ENCODE measurements at places on chromosomes 4 and X.

GRCh38 chr4:20456407-20456806 lies 204.7 kb downstream of the SLIT2 start:
- no peak for DNase-seq

DNA sequence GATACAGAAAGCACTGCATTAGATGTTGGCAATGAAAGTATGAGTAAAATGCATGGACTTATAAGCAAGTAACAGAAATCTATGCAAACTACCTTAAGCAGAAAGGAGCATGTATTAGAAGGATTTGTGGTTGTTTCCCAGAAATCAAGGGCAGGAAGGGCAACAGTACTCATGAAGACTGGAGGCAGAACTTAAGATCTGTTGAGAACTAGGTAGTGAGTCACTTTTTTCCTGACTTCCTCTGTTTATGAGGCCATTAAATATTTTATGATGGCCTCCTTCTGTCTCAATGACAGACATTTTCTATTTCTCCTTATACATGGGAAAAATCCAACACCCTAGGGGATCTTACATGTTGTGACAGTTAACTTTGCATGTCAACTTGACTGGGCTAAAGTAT lies 398.2 kb downstream of the MID1IP1 start:
- no peak for DNase-seq

DNA sequence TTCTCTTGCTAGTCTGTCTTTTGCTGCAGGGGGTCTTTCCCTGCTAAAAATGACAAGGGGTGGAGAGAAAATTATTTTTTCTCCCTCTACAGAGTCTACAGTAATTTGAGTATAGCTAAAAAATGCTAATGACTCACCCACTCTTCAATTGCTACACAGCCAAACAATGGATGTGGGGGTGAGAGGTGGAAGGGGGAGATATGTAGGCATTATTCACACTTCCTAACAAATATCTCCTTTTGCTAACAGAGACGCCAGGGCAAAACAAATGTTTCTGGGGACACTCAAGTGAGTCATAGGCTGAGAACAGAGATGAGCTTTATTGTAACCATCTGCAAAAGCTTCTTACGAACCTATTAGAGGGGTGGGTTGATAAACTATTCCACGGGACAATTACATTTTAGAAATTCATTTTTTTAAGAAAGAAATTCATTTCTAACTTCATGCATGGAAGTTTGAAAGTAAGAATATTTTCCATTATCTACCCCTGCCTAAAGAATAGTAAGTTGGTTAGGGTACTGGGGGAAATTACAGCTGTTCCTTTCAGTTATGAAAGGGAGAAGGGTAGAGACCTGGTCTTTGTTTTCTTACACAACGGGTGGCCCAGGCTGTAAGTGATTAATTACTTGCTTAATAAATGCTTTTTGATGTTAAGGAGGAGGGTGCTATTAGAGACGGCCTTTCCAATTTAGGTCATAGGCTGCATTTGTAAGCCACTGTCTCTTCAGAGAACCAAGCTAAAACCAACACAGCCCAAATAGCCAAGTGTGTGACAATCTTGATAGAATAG lies 12.8 kb downstream of the SCD5 start:
- DNase-seq = peak; percentile 14

GRCh38 chr4:127772769-127773671 lies 9.1 kb upstream of the HSPA4L start:
- DNase-seq = no peak

DNA sequence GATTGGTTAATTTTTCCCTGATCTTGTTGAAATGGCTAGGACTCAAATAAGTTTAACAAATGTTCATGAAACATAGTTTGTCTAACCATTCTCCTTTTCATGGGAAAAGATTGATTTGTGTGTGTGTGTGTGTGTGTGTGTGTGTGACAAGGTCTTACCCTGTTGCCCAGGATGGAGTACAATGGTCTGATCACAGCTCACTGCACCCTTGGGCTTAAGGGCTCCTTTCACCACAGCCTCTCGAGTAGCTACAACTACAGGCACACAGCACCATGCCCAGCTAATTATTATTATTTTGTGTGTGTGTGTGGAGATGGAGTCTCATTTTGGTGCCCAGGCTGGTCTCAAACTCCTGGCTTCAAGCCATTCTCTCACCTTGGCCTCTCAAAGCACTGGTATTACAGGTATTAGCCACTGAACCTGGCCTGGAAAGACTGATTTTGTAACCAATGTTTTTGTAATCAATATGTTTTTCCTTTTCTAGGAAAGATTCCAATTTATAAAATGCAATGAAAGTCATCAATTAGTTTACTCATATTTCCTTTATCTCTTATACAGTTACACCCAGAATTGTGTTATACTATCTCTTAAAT lies 139.3 kb downstream of the CPE start:
- no peak for DNase-seq

- no peak for DNase-seq
Observed at GRCh38 chr4:152352215-152352614, 183.7 kb downstream of the FBXW7 start.

DNA sequence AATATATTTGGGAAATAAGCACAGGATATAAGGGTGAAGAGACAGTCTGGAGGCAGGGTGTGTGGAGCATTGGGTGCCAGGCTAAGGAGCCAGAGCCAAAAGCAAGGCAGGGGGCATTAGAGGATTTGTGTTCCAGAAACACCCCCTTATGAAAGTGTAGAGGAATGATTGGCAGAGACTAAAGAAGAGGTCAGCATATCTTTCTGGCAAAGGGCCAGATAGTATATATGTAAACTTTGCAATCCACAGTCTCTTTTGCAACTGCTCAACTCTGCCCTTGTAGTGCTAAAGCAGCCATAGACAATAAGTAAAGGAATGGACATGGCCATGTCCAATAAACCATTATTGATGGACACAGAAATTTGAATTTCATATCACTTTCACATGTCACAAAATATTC lies 3.6 kb upstream of the SLC9A6 start:
- peak; percentile 33 for DNase-seq

DNA sequence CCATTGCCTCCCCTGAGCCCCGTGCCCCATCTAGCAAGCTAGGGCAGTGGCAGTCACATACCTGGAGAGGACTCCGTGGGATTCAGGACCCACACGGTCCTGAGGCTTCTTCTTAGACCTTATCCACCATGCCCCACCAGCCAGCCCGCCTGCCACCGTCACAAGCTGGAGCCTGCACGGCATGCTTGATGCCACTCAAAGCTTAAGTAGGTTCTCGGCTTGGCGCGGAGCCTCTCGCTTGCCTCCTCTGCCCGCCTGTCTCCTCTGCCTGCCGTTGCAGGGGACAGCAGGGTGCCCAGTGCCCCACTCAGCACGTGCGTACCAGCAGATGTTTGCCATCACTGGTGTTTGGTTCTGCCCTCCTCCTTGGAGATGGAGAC lies 14.1 kb downstream of the PSAPL1 start:
- DNase-seq = no peak

- peak; percentile 32 for DNase-seq
Observed at GRCh38 chr4:108619372-108620100, 840 bp upstream of the RPL34 start.

DNA sequence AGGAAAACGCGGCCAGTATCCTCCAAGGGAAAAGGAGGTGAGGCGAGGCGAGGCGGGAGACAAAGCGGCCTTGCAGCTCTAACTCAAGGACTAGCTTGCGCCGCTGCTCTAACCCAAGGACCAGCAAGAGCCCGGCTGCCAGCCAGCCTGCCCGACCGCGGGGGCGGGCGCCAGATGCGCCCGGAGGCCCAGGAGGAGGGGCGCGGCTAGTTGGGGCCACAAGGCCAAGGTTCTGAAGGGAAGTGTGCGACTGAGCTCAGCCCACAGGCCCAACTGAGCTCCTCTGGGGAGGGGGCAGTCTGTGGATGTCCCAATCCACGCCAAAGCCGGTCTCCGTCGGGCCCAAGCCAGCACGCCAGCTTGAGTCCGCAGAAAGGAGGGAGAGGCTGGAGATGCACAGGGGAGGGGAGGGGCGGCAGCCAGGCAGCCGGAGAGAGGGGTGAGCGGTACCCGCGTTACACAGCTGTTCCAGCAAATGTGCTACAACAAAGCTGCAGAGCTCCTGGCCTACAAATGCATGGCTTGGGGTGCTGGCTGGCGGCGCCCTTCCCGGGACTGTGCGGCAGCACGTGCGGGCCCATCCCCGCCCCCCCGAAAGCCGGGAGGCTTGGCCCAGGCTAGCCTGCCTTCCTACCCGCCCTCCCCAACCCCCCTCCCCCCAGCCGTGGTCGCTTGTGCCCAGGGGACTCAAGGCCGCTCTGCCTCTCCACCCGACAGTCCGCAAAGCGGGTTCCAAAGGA lies 637 bp downstream of the AMER1 start:
- peak; percentile 57 for DNase-seq

- no peak for DNase-seq
Observed at GRCh38 chr4:38462367-38463055, 201.5 kb upstream of the KLF3 start.

DNA sequence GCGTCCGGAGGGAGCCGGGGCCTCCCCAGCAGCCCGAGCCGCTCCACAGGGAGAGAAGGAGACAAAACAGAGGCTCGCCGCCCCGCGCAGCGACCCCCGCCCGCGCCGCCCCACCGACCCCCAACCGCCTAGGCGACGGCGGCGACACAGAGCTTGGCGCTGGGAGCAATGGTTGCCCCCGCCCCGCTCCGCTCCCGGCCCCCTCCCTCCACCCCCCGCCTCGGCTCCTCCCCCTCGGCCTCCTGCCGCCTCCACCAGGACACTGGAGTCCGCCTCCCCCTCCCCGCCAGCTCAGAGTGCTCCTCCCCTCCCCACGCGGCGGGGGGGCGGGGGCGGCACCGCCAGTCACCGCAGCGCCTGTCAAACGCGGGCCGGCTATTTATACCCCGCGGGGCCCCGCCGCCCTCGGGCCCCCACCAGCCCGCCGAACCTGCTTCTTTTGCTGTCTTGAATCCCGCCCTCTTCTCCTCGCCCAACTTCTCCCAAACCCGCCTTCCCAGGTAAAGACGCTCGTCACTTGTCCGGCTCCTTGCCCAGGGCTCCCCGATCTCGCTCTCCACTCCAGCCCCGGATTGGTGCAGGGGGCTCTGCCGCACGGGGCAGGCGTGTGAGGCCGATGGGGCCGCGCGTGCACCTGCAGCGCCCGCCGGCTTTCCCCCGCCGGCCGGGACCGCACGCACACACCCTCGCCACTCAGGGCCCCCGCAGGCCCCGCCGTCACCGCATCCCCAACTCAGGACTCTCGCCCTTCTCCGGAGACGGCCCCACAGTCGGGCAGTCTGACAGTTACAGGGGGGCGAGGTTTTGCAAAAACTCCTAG lies at the start of gene ELF2:
ELF2 (minus strand) TSS at position 170 of the 820 bp plus-strand sequence. CDS start 39,517 bp downstream, outside the sequence.
- peak; percentile 97 for DNase-seq

GRCh38 chrX:37726346-37726745 lies 40.8 kb downstream of the XK start:
- DNase-seq = no peak

DNA sequence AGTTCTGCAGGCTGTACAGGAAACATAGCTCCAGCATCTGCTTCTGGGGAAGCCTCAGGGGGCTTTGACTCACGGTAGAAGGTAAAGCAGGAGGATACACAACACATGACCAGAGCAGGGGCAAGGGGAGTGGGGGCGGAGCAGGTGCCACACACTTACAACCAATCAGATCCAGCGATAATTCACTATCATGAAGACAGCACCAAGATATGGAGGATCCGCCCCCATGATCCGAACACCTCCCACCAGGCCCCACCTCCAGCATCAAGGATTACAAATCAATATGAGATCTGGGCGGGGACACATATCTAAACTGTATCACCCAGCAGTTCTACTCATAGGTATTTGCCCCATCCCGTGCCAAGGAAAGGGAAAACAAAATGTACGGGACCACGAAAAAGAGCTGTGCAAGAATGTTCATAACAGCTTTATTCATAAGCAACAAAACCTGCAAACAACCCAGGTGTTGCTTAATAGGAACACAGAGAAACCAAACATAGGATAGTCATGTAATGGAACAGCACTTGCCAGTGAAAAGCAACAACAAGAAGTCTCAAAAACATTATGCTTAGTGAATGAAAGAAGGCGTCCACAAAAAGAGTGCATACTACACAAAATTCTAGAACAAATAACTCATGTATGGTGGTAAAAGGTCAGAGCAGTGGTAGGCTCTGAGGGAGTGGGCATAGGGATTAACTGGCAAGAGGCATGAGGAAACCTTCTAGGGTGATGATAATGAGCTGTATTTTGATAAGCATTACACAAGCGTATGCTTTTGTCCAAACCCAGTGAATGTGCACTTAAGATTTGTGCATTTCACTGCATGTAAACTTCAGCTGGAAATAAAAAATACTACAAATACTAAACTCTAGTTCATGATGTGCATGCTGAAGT lies 130.9 kb upstream of the FAM9B start:
- DNase-seq = no peak

DNA sequence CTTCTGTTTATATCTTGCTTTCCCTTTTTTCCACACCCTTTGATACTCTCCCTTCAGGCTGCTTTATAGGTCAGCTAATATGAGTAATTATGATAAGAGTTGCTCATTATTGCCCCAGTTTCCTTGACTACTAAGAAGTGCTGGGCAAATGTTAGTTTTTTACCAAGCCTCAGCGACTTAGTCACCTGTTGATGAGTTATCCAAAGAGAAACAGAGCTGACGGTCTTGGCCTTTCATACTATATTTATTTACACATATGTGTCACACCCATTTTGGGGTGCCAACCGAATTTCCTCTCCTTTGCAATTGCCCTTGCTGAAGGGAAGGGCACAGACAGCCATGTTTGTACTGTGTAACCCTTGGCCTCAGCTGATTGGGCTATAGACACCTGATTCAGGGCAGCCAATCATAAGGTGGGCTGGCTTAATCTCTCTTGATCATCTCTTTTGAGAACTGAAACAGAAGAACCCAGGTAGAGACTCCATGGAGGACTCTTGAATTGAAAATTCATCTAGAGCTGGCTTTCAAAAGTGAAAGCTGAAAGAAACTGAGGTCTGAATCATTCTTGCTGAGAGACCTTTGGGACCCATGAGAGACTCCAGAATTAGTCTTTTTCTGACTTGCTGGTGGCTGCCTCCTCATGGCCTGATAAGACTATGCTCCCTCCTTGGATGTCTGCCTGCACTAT lies 111.7 kb upstream of the RPS6KA3 start:
- peak; percentile 35 for DNase-seq

DNA sequence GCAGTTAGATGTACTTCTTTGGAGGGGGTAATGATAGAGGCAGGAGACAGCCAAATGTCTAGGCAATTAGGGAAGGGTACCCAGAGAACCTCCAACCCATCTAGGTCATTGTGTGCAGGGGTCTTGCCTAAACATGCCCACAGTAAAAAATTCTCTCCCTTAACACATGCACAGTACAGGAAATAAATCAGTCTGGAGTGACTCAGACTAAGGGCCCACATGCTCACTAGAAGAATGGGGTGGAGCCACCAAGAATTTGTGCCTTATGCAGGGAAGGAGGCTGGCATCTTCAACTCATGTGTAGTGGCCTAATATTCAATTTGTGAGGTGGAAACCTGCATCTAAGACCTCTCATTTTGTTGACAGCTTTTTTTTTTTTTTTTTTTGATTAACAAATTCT lies 945.3 kb upstream of the GRIA3 start:
- DNase-seq = no peak

Measured in OCI-M1 (cell line).